ENCODE measurements at places on chromosomes 4 and X.

GRCh38 chr4:183261953-183262775 lies 57.9 kb downstream of the CLDN22 start:
- peak; percentile 61 for DNase-seq

GRCh38 chrX:9117851-9118250 lies 83.9 kb upstream of the FAM9B start:
- DNase-seq: no peak

DNA sequence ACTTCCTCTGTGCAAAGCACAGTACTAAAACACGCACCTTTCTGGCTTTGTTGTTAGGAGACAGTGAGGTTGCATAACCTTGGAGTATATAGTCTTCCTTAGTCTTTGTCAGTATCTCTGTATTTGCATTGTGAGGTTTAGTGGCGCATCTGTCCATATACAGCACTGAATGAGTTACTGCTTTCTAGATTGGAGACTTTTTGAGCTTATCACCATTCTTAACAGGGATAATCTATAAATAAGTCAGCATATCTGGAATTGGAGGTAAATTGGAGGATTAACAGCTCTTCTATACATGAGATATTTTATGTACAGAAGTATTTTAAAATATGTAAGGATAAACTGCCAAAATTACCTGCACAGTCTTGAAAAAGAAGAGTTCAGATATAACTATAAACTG lies 4.3 kb downstream of the FHDC1 start:
- DNase-seq: no peak

DNA sequence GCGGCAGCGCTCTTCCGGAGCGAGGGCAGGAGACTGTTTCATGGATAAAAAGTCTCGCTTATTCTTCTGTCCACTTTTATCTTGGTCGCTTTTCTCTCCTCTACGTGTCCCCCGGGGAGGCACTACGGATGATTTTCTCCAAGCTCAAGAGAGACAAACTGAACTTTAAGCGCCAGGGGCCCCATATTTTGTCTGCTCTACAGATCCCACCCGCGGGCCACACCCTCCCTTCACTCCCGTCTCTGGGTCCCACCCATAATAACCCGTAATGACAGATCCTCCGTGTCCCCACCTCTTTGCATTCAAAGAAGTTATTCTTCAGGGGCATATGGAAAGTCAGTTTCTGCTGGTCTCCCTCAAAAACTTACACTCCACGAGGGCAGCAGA lies at the start of gene CORIN:
Gene CORIN, minus strand, starts transcription at position 160 of the 387 bp plus-strand sequence. Its CDS starts 118 bp downstream, at position 42.
- no peak for DNase-seq

DNA sequence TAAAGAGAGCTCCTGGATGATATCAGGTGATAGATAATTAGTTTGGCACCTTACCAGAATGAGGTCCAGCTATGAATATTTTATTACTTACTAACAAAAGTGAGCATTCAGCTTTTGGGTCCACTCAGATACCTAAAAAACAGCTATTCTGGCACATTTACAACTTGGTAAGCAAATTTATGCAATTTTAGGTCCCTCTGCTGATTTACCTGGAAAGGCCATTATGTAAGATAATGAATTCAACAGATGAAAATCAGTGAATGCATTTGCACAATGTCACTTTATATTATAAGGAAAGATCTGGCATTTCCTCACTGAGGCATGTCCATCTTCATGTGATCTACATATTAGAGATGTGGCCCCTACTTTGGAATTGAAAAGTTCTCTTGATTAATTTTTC lies 517.0 kb downstream of the SPRY1 start:
- DNase-seq: no peak

DNA sequence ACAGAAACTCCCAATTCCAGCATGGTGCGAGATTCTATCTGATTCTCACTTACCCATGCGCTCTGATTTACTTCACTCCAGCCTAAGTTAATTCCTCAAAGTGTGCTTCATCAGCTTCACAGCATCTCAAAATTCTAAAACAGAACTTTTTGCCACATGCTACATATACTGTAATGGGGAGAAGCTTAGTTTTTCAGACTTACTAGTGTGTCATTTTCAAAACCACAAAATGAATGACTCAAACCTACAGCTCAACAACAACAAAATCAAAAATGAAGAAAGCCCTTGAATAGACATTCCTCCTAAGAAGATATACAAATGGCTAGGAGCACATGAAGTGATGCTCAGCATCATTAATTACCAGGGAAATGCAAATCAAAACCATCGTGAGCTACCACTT lies 14.9 kb downstream of the IRF2 start:
- no peak for DNase-seq

DNA sequence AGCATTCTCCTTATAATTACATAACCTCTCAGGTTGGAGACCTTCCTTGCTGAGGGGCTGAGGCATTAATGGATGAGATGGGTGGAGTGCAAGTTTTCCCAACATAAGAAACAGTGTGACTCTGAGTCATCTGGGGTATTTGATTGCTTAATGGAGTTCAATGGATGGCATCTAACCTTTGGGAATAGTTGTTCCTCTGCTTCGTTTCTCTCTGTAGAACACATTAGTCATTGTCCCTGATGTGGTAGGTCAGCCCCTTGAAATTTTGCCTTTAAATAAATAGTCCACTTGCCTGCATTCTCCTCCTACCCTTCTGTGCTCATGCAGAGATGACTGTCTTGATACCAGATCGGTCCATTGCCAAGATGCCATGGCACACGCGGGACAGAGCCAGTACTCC lies 38.6 kb downstream of the SLITRK2 start:
- DNase-seq: no peak

DNA sequence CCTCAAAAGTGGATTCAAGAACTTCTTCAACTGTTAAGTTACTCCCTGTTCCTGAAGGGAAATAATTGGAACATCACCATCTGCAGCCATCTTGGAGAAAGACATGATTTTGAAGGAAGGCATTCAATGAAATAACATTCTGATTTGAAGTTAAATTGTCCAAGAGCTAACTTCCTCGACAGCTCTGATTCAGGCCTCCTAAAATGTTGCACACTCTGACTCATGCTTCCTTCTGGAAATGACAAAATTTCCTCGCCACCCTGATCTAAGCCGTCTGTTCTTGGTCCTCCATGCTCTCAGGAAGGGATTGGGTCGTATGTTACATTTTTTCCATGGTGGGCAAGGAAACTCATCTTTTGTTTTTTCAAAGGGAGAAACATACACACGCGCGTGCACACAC lies 496.9 kb upstream of the DIPK2B start:
- DNase-seq: no peak
